ENCODE measurements at places on chromosomes 1 and 21.

DNA sequence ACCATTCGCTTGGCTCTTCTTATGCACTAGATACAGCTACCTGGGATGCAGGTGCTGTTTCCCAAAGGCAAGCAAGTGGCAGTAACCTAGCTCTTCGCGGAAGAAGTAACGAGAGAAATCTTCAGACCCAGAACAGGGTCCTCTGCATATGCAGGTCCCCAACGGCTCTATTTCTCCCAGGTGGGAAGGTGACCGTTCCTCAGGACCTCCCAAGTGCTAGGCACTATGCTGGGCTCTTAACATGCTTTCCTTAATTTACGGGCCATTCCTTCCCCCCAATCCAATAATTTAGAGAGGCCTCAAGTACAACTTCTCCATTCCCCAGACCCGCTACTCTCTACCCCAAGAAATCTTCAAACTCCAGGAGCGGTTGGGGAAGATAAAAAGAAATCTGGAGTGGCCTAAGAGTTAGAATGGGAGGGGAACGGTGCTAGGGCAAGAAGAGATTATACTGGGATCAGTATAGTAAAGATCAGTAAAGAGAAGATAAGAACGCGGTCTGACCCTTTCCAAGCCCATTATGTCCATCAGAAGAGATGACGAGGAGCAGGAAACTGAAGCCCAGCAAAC, 410 bp downstream of the TXNDC12 start:
- no peak for DNase-seq

DNA sequence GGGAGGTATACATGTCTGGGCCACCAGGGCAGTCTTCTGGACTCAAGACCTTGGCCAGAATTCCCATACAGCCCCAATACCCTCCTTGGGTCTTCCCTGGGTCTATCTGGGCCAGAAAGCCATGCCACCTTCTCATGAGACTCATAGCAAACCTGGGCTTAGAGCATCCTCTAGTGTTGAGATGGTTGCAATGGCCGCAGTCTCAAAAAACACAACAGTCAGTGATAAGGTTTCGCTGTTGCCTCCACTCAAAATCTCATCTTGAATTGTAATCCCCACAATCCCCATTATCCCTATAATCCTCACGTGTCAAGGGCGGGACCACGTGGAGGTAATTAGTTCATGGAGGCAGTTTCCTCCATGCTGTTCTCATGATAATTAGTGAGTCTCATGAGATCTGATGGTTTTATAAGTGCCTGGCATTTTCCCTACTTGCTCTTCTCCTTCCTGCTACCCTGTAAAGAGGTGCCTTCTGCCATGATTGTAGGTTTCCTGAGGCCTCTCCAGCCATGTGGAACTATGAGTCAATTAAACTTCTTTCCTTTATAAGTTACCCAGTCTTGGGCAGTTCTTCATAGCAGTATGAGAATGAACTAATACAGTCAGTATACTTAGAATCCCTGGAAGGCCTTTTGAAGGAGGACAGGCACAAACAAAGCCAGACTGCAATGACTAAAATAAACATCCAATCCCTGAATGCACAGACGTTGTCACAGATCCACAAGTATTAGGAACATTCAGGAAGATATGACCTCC, 77.0 kb downstream of the CTH start:
- DNase-seq, result peak; percentile 13

DNA sequence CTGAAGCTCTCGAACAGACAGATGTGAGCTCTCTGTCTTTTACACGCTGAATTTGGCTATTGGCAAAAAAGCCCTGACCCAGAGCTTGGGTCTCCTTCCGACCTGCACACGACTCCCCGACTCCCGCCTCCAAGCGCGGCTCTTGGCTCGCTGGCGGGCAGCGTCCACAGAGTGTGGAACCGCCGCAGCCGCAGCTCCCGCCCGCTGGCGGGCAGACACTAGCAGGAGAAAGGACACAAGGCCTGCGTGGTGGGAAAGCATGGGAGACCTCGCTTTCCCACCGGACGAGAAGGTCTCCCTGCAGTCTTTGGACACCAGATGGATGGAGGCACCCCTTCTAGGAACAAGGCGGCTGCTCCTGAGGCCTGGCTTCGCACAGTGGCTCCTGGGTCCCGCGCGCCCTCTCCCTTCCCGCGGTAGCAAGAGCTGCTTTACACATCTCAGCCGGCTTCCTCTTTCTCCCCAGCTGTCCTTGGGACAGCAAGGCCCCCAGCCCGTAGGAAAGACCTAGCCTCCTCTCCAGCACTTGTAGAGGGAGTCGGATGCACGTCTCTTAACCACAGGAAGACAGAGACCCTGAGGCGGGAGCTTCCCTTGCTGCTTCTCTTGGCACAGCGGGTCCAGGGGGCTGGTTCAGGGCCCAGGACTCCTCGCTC, 92.1 kb downstream of the PRKAB2 start:
- no peak for DNase-seq

GRCh38 chr1:234372011-234372757, 1.1 kb upstream of the COA6 start:
- DNase-seq, result no peak

- DNase-seq, result no peak
Measured at GRCh38 chr1:66613187-66613586, 79.2 kb downstream of the SGIP1 start.

- no peak for DNase-seq
Measured at GRCh38 chr1:68955424-68955823, 458.5 kb upstream of the DEPDC1 start.

DNA sequence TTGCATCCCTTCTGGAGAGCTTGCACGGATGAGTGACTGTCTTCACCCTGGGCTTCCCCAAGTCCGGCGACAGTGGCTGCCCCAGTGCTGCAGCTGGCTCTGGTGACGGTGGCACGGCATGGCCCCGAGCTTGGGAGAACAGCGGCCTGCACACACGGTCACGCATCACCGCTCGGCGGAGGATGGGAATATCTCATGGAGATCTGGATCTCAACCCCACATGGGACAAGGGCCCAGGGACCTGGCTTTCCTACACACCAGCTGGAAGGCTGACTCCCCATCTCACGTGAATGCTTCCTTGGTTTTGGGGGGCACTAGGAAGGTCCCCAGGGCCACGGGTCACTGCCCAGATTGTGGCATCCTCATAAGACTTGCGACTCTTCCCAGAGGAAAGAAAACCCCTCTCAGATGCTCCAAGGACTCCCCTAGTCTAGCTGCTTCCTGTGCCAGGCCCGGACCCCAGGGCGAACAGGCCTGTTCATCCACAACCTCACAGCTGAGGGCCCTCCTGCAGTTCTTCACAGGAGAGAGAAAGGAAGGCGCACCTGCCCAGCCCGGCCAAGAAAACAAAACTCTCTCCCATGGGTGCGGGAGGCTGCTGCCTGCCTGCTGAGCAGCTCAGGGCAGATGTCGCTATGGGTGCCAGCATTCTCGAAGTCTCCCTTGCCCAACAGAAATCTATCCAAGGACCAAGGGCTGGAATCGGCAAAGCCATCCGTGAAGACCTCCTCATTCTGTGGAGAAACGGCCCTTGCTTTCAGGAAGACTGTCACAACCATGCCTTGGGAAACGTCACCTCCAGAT, 9.9 kb downstream of the CFAP410 start:
- no peak for DNase-seq

DNA sequence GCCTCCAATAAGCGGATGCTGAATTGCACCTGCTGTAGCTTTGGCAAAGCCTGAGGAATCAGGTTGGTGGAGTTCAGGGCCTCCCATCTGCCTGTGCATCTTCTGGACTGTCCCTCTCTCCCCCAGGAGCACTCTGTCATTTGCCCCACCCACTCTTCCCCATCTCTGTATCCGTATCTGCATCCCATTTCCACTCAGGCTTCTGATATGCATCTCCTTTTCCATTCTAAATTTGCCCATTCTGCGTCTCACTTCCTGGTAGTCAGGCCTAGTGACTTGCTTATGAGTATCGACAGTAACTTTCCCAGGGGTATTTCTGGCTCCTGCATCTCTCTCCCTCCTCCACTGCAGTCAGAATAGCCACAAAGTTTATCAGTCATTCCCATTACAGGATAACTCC, 15.6 kb downstream of the MR1 start:
- DNase-seq, result no peak

- DNase-seq, result no peak
Measured at GRCh38 chr1:25773441-25774125, 26.4 kb upstream of the SELENON start.

DNA sequence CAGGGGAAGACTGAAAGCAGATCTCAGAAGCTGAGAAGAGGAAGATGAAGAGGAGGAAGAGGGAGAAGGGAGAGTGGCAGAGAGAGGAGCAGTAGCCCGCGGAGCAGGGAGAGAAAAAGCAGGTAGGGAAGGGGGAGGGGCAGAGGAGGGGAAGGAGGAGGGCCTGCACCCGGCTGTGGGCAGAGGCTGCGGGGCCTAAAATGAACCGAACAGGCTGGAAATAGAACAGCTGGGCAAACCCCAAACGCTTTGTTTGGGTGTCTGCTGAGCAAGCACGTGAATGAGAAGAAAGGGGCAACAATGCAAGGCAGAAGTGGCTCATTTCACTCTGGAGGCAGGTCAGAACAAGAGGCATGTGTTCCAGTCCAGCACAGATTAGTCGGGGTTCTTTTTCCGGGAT, 33.5 kb downstream of the KCNC4 start:
- no peak for DNase-seq

DNA sequence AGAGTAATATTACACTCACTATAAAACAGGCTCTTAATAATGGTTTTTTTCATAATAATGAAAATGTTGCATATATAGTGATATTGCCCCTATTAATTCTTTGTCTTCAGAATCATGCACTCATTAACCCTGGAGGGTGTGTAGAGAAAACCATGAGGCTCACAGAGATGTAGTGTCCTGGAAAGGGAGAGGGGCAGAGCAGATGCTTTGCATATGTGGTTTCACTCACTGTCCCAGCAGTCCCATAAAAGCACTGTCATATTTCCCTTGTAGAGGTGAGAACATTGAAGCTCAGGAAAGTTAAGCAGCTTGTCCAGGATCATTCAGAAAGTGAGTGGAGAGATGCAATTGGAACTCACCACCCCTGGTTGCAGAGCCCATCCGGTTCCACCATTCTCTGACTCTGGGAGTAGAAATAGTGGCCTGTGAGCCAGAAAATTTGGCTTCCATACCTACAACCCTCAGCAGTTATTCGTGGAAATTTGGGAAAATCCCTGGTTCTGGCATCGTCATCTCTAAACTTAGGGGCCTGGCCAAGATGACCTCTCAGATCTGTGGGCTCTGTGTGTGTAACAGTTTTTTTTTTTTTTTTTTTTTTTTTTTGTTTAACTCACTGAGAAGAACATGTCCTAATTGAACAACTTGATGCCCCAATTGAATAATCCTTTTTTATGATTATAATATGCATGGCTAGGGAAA, 86.4 kb downstream of the RGL1 start:
- DNase-seq, result no peak

GRCh38 chr21:21860888-21861287, 862.7 kb downstream of the NCAM2 start:
- DNase-seq, result no peak

DNA sequence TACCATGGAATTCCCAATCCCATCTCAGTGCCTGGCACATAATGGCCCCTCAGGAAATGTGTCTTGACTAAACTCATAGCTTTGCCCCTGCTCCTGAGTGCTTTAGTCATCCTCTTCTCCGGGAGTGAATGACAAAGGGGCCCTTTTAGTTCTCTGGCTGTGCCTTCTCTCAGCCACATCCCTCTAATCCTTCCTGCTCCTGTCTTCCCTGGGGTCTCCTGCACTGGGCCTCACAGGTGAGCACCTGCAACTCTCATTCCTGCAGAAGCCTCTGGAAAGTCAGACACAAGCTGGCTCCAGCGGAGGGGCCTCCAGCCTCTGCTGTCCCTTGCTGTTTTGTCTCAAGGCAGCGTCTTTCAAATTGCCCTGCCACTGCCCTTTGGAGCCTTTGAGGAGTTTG, 14.0 kb upstream of the ETV3L start:
- DNase-seq, result no peak

- no peak for DNase-seq
Measured at GRCh38 chr21:46052703-46053651, 44.9 kb upstream of the COL6A2 start.

DNA sequence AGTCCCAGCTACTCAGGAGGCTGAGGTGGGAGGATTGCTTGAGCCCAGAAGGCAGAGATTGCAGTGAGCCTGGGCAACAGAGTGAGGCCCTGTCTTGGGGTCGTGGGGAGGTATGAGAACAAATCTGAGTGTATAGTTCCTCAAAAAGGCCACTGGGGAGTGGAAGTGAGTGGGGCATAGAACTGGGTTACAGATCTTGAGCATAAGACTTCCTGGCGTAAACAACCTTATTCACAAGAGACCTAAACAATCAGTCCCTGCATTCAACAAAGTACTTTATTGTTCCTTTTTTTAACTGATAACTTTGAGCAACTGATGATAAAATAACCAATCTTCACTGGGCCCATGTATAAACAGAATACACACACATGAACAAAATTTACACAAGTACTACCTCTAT, 72.7 kb upstream of the MUTYH start:
- no peak for DNase-seq

DNA sequence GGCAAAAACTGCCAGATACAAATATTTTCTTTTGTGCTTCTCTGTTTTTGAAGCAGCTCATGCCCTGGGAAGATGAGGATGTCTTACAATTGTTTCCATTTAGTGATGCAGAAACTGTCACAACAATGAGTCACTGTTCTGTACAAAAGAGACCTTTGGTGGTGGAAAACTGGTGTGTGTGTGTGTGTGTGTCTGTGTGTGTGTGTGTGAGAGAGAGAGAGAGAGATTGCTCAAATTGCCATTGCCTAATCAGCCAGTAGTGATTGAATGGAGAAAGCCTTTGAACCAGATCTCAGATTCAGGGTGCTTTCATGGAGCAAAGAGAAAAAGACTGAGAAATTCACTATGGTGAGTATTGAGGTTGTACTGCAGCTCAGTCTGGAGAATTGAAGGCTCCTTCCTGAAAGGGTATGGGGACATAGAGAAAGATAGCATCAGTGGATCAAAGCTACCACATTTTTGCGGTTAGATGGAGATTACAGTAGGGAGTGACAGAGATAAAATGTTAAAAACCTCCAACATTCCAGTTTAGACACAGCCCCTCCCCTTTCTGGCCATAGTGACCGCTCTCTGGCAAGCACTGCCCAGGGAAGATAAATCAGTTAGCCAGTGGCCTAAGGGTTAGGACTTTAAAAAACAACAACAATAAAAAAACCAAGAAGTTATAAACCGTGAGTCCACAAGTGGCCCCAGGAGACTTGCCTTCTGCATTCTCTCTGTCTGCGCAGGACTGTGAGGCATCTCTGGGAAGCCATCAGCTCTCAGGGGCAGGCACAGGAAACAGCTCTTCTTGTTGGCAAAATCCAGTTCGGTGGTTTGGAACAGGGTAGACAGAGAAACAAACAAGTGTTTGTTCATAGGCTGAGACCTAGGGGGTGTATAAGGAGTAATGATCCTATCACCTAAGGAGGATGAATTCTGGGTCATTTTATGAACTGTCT, 406.5 kb downstream of the DUSP10 start:
- no peak for DNase-seq

- DNase-seq, result no peak
Measured at GRCh38 chr1:151516031-151516511, 4.9 kb downstream of the CGN start.

GRCh38 chr1:184021728-184022127, 15.8 kb downstream of the COLGALT2 start:
- DNase-seq, result no peak

- DNase-seq, result no peak
Measured at GRCh38 chr1:14373081-14373758, 225.3 kb upstream of the KAZN start.
